ENCODE measurements at places on chromosomes 7 and 10. TPM values are rescaled to one million over a fixed set of nuclear protein-coding genes. Genes with fewer than 3 reads are reported as not detected.

DNA sequence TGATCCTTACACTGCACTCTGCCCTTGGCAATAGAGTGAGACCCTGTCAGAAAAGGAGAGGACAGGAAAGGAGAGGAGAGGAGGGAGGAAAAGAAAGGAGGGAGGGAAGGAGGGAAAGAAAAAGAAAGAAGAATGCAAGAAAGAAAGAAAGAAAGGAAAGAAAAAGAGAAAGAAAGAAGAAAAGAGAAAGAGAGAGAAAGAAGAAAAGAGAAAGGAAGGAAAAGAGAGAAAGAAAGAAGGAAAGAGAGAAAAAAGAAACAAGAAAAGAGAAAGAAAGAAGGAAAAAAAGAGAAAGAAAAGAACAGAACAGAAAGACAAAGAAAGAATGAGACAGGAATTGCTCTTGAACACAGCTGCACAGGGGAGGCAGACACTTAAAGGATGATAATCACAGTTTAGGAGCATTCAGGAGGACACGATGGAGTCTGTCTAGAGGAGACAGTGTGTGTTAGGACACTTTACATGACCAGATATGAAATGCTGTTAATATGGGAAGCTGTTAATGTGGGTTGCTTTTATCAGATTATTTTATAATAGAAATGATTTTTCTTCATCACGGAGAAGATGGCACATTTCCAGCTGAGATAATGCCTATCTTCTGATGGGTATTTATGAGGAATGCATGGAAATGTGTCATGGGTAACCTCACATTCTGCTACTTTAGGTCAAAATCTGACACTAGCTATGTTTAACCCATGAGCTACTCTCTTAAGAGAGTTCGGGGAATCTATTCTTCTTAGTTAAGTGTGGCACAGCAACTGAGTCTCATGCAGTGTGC lies 160.5 kb downstream of the BAMBI start:
- no peak for DNase-seq

- DNase-seq, result no peak
Measured at GRCh38 chr7:82690929-82691328, 247.4 kb upstream of the CACNA2D1 start.

GRCh38 chr10:112343056-112343806 lies 30.7 kb upstream of the ACSL5 start:
- DNase-seq, result no peak

- peak; percentile 99 for DNase-seq
Measured at GRCh38 chr7:140625908-140626868, 14.4 kb downstream of the DENND2A start.

GRCh38 chr7:132520591-132521280 lies 55.5 kb downstream of the PLXNA4 start:
- DNase-seq, result no peak

DNA sequence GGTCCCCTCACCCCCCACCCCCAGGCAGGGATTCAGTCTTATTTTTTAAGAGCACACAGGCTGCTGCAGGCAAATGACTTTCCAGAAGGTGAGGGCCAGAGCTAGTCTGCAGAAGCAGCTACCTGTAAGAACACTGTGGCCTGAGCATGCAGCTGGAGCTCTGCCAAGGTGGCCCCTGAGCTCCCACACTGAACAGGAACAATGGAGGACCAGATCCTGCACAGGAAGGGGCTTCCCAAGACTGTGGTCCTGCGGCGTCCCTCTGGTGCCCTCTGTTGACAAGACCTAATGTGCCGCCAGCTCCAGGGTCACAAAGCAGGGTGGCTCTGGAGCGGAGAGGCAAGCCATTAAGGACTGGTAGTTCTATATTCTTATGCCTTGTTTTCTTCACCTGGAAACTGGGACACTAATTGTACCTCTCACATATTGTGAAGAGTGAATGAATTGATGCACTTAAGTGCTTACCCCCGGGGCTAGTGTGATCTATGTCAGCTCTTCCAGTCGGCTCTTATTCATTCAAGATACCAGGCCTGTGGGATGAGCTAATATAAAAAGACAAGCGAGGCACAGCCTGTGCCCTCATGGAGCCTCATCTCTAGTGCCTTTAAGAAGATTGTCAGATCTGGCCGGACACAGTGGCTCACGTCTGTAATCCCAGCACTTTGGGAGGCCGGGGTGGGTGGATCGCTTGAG lies 8.0 kb upstream of the BEND7 start:
- peak; percentile 22 for DNase-seq

DNA sequence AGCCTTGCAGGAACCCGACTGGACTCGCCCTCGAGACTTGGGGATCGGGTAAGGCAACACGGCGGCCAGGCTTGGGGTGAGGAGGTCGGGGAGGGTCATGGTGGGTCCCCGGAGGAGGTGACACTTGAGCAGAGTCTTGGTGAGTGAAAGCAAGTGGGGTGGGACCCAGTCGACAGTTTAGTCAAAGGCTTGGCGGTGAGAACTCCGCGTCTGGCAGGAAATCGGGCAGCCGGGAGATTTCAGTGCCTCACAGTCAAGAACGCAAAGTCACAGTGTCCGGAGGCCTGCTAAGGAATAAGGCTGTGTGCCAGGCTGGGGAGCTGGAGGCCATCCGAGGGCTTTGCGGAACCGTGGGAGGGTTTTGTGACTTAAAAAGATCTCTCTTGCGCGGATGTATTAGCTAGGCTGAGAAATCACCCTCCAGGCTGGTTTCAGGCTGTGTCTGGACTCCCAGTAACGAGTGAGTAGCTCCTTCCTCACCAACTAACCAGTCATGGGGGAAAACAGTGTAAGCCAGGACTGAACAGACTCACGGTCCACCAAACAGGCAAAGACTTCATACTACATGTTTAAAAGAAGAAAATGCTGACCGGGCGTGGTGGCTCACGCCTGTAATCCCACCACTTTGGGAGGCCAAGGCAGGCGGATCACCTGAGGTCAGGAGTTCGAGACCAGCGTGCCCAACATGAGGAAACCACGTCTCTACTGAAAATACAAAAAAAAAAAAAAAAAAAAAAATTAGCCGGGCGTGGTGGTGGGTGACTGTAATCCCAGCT lies 613 bp downstream of the AP5Z1 start:
- DNase-seq, result peak; percentile 50

GRCh38 chr7:158946329-158946728 lies 90.0 kb downstream of the DYNC2I1 start:
- no peak for DNase-seq

Gene PKD1L1
- total RNA-seq, result 2.7 TPM

Gene LBX1
- total RNA-seq, result not detected

Measured in M059J (cell line).